Cardiac septum (tissue), 1 donor: ENCODE measurements at places on chromosomes 11 and 22. TPM values are rescaled to one million over a fixed set of nuclear protein-coding genes. Genes with fewer than 3 reads are reported as not detected.

Gene ZNF214
- total RNA-seq: 0.67 TPM

Gene CNGA4
- not detected for total RNA-seq

Gene TRIM48
- not detected for total RNA-seq

Gene ADAMTS15
- total RNA-seq: 8.5 TPM

Gene PLAAT5
- 0.32 TPM for total RNA-seq

Gene ENTHD1
- total RNA-seq: not detected

Gene IFTAP
- total RNA-seq: 41.1 TPM

Gene PHOX2A
- total RNA-seq: not detected

Gene GAL3ST1
- 0.32 TPM for total RNA-seq

Gene OVOL1
- total RNA-seq: not detected

Gene IFITM10
- total RNA-seq: 2.0 TPM

Gene DDX25
- total RNA-seq: not detected

Gene LRP4
- 26.8 TPM for total RNA-seq

Gene MYO18B
- total RNA-seq: 254 TPM

Gene OR1S1
- total RNA-seq: not detected

Gene PLEKHB1
- total RNA-seq: 31.2 TPM

Gene CARNS1
- 22.2 TPM for total RNA-seq

Gene HBB
- 1,223 TPM for total RNA-seq

Gene F2
- not detected for total RNA-seq

Gene OR10S1
- total RNA-seq: not detected

Gene BTG4
- total RNA-seq: not detected

Gene TRIM29
- not detected for total RNA-seq

Gene TMPRSS6
- total RNA-seq: not detected

Gene OR52L1
- not detected for total RNA-seq

Gene TESMIN
- total RNA-seq: 0.46 TPM

Gene SMC1B
- not detected for total RNA-seq

Gene FGF4
- total RNA-seq: not detected

Gene TREH
- not detected for total RNA-seq

Gene JAML
- 5.4 TPM for total RNA-seq

Gene HEPACAM
- total RNA-seq: 0.11 TPM

Gene SCUBE1
- total RNA-seq: 1.1 TPM

Gene RTN4RL2
- 0.73 TPM for total RNA-seq

Gene CCDC116
- total RNA-seq: 0.43 TPM

Gene GLYATL2
- total RNA-seq: 0.27 TPM

Gene CDCA5
- total RNA-seq: 1.5 TPM

Gene SAA2
- 0.48 TPM for total RNA-seq

Gene OR8G5
- not detected for total RNA-seq

Gene NAALAD2
- 0.27 TPM for total RNA-seq
